ENCODE measurements at places on chromosomes 3 and 15. TPM values are rescaled to one million over a fixed set of nuclear protein-coding genes. Genes with fewer than 3 reads are reported as not detected.

FGD5 gene
- total RNA-seq = 23.2 TPM

- DNase-seq = no peak
Observed at GRCh38 chr3:132228923-132229322, 88.3 kb upstream of the ACP3 start.

- no peak for DNase-seq
Observed at GRCh38 chr15:57495041-57495440, 96.7 kb upstream of the MYZAP start.

GRCh38 chr3:159609625-159610024, 379.0 kb upstream of the IL12A start:
- no peak for DNase-seq

GOLGA6L10 gene
- 4.3 TPM for total RNA-seq

SNURF gene
- total RNA-seq = 19.1 TPM

- DNase-seq = no peak
Observed at GRCh38 chr3:13401149-13401548, 19.0 kb downstream of the NUP210 start.

CADPS gene
- total RNA-seq = 1.1 TPM

GRCh38 chr3:24160424-24161095, 215.5 kb downstream of the NR1D2 start:
- DNase-seq = no peak

IGDCC3 gene
- total RNA-seq = 1.6 TPM

DNA sequence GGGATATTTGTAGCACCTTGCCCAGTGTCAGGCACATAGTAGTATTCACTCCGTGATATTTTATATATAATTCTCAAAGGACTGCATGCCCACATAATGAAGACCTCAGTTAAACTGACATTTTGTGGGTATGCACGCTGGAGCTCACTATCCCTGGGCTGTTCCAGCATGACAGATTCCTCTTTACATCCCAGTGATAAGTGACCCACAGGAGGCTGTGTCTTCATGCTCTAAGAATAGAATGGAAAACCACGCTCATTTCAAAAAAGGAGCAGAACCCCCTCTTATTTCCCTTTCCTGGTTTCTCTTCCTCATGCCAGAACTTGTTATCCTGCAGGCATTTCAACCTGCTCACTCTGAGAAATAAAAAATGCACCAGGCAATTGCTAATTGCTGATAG, 717.5 kb downstream of the AGBL1 start:
- no peak for DNase-seq

DNA sequence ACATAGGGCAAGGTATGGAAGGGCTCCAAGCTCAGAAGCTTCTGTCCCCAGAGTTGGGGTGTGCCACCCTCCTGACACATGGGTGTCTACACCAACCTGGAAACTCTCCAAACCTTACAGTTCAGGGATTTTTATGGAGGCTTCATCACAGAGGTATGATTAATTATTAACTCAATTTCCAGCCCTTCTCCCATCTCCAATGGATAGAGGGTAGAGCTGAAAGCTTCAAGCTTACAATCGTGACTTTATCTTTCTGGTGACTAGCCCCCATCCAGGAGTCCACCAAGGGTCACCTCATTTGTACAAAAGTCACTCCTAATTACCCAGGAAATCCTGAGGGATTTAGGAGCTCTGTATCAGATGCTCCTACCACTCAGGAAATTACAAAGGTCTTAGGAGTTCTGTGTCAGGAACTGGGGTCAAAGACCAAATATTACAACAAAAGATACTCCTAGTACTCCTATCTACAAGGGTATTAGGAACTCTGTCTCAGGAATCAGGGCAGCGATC, 62.7 kb downstream of the TFDP2 start:
- no peak for DNase-seq

GRCh38 chr3:78086150-78086549, 1046.3 kb downstream of the ROBO2 start:
- DNase-seq = no peak

GRCh38 chr15:90261811-90262210, 3.7 kb upstream of the NGRN start:
- no peak for DNase-seq

GOLGA6B gene
- total RNA-seq = 0.36 TPM

GRCh38 chr15:57133127-57133968, 214.9 kb downstream of the TCF12 start:
- DNase-seq = no peak

- DNase-seq = peak; percentile 18
Observed at GRCh38 chr3:193897731-193898180, 238.2 kb upstream of the HES1 start.

- peak; percentile 72 for DNase-seq
Observed at GRCh38 chr15:32730677-32731654, 13.2 kb downstream of the GREM1 start.

DNA sequence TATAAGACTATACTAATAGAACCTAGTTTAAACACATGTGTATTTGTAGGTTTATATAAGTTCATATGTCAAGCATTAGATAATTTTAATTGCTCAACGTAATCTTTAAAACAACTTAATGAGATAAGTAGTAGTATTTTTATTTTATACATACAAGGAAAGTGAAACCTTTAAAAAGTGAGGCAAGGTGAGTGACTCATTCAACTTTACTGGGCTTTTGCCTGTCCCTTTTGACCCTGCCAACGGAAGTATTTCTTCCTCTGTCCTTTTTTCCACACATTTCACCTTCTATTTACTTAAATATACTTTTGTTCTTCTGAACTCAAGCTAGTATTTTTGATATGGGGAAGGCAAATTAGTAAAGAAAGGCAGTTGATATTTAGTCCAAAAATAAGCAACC, 78.5 kb downstream of the KBTBD8 start:
- no peak for DNase-seq

SLC9C1 gene
- total RNA-seq = 0.13 TPM

DNA sequence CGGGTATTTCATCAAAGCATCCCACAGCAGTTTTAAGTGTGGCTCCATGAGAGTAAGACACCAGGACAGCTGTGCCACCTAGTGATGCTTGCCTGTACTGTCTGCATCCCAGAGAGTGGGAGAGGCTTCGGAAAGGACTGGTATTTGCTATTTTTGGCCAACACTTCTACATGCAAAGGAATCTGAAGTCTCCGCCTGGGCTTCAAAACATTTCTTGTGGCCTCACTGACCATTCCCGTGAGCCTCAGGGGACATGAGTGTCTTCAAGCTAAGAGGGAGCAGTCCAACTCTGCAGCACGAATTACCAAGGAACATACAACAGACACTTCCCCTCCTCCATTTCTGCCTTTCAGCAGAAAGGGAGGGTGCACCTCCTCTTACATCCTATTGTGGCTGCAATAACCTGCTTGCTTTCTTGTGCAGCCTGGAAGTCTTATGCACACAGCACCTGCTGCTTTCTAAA, 177.5 kb downstream of the RORA start:
- DNase-seq = peak; percentile 58

- no peak for DNase-seq
Observed at GRCh38 chr3:112046599-112046998, 12.1 kb downstream of the TMPRSS7 start.

DNA sequence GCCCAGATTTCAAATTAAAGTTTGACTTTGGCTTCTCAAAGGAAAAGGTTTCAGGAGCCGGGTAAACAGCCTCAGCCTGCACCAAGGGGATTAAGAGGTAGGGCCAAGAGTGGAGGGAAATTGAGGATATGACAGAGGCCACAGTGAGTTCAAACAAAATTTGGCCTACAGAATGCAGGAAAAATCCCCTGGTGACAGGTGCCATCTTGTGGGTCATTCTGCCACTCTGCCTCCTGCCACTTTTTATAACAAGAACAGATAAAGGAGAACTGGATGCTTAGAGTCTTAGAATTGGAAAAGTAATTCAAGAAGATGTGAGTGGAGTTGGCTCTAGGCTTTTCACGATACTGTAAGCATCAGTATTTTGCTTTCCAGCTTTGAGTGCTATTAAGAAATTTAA, 253.2 kb downstream of the NR2F2 start:
- DNase-seq = no peak

GRCh38 chr3:61777483-61777882, 216.1 kb downstream of the PTPRG start:
- no peak for DNase-seq

GRCh38 chr15:85331655-85332285, 48.6 kb upstream of the AKAP13 start:
- DNase-seq = peak; percentile 41

- no peak for DNase-seq
Observed at GRCh38 chr15:56242576-56243162, 1.0 kb downstream of the RFX7 start.

DNA sequence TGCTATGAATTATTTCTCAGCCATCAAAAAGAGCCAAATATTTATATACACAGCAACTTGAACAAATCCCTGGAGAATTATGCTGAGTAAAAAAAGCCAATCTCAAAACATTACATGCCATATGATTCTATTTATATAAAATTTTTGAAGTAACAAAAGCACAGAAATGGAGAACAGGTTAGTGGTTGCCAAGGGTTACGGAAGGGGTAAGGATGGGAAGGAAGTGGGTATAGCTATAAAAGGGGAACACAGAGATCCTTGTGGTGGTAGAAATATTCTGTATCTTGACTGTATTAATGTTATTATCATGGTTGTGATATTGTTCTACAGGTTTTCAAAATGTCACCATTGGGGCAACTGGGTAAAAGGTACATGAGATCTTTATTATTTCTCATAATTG, 62.3 kb upstream of the ASB14 start:
- no peak for DNase-seq

RNF13 gene
- total RNA-seq = 93.3 TPM

DNA sequence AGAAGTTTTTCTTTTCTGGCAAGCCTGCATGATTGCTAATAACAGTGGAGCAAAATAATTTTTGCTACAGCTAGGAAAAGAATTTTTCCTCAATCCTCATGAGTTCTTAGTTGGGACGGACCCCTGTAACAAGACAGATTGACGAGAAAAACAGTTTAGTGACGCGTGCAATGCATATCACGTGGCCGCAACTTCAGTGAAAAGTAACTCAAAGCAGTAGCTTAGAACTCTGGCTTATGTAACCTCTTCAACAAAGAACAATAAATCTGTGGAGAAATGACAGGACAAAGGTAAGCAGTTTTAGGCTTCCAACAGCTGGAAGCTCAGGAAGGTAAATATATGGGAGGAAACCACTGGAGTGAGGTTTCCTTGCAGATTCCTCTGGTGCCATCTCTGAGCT, 19.7 kb downstream of the FAM107A start:
- no peak for DNase-seq

- no peak for DNase-seq
Observed at GRCh38 chr3:169334991-169335390, 328.5 kb downstream of the MECOM start.

GRCh38 chr15:87863152-87863551, 393.4 kb downstream of the NTRK3 start:
- DNase-seq = no peak

HTR3E gene
- total RNA-seq = not detected

- no peak for DNase-seq
Observed at GRCh38 chr3:111881480-111881879, 22.4 kb downstream of the PHLDB2 start.

ANKRD34C gene
- total RNA-seq = not detected

DNA sequence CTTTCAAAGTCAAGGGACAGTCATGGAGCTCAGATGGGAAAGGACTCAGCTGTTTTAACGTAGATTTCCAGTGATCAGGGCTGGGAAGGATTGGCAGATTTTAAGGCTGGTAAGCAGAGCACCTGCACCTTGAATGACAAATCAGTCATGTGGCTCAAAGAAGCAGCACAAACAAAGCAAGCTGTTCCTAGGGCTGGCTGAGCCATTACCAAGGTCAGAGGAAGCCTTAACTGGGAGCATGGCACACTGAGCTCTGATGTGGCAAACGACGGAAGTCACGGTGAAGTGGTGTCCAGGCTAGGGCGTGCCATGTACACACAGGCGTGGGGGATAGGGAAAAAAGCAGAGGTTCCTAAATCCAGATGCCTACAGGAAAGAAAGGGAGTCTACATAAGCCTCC, 84.6 kb upstream of the PFN2 start:
- no peak for DNase-seq

SH2D7 gene
- total RNA-seq = not detected

Measured in ureter (tissue), 1 donor.